ENCODE measurements at places on chromosomes 4 and X.

DNA sequence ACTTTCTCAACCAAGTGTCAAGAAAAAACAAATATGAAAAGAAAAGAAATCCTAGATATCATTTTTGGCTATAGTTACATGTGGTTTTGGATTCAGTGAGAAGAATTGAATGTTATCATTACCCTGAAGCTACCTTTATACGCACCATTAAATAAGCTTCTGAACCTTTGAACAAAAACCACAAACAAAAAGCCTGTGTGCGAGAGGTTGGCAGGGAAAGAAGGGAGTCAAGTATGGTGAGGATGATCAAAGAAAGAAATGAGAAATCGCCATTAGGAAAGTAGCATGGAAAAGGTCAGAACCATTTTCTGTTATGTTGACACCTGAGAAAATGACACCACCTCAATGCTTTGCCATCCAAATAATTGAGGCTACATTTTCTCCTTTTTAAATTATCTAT is 1.2 kb upstream of the SLC7A11 start:
- DNase-seq, result no peak
- H3K4me1 ChIP-seq, result no peaks in the 10 kb centered on the region
- H3K4me3 ChIP-seq, result no peak overlapping the region
- no peaks in the 10 kb centered on the region for H3K36me3 ChIP-seq
- no peak overlapping the region for H3K27ac ChIP-seq

- no peak overlapping the region for H3K27ac ChIP-seq
- no peak for DNase-seq
- H3K36me3 ChIP-seq, result no peaks in the 10 kb centered on the region
- H3K27me3 ChIP-seq, result peaks cover 11% of the 10 kb centered on the region
- H3K4me1 ChIP-seq, result no peaks in the 10 kb centered on the region
- H3K4me3 ChIP-seq, result no peak overlapping the region
These were observed 84.6 kb upstream of the DHX15 start for GRCh38 chr4:24668956-24669355.

DNA sequence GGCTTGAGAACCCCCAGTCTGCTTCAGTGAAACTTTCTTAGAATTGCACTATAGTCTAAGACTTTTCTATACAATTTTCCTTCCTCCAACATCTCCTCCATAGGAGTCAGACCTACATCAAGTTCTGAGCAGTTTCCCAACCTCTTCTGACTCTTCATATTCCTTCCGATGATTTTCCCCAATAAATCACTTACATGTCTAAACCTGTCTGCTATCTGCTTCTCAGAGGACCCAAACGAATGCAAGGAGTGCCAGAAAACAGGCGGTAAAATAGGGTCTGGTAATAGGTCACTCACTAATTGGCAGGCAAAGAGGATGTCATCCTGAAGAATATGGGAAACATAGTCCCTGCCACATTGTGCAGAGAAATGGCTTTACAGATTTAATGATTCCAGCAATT is 153.9 kb downstream of the PCDH18 start:
- H3K27ac ChIP-seq, result no peak overlapping the region
- no peaks in the 10 kb centered on the region for H3K36me3 ChIP-seq
- H3K4me1 ChIP-seq, result no peaks in the 10 kb centered on the region
- no peak overlapping the region for H3K4me3 ChIP-seq
- no peaks in the 10 kb centered on the region for H3K27me3 ChIP-seq
- DNase-seq, result no peak

- no peak overlapping the region for H3K4me3 ChIP-seq
- no peak overlapping the region for H3K27ac ChIP-seq
- H3K36me3 ChIP-seq, result no peaks in the 10 kb centered on the region
- no peaks in the 10 kb centered on the region for H3K27me3 ChIP-seq
- DNase-seq, result no peak
- H3K4me1 ChIP-seq, result no peaks in the 10 kb centered on the region
These were observed 552.4 kb upstream of the MAGEB2 start for GRCh38 chrX:29662759-29663503.

GRCh38 chrX:1476682-1477081 is 24.0 kb upstream of the ASMTL start:
- H3K27ac ChIP-seq, result no peak overlapping the region
- no peak for DNase-seq
- no peak overlapping the region for H3K4me3 ChIP-seq

GRCh38 chr4:88779431-88779830 is 81.8 kb upstream of the NAP1L5 start:
- H3K4me3 ChIP-seq, result no peak overlapping the region
- H3K4me1 ChIP-seq, result no peaks in the 10 kb centered on the region
- H3K27ac ChIP-seq, result no peak overlapping the region
- no peak for DNase-seq
- no peaks in the 10 kb centered on the region for H3K27me3 ChIP-seq

- DNase-seq, result no peak
- H3K4me3 ChIP-seq, result no peak overlapping the region
These were observed 15.9 kb downstream of the RGS12 start for GRCh38 chr4:3308691-3309090.

DNA sequence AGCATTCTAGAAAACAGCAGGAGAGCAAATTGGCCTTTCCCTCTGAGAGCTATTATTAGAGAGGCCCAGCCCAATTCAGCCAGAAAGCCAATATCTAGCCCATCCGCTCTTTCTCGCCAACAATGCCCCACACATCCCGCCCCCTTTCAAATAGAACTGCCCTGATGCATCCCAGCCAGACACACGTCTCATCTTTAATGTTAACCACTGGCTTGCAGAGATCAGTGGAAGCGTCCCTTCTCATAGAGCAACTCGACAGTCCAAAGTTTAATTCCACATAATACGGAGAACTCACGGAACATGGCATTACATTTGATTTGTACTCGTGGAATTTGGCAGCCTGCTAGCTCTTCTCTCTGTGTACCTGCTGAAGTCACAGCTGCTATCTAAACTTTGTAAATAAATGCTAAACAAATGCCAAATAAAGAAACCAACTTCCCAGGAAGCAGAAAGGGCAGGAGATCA is 304.4 kb downstream of the DHX15 start:
- H3K27ac ChIP-seq, result peak overlapping the region; percentile 36
- H3K4me3 ChIP-seq, result peak overlapping the region; percentile 10
- peaks cover 5% of the 10 kb centered on the region for H3K4me1 ChIP-seq
- H3K27me3 ChIP-seq, result no peaks in the 10 kb centered on the region

DNA sequence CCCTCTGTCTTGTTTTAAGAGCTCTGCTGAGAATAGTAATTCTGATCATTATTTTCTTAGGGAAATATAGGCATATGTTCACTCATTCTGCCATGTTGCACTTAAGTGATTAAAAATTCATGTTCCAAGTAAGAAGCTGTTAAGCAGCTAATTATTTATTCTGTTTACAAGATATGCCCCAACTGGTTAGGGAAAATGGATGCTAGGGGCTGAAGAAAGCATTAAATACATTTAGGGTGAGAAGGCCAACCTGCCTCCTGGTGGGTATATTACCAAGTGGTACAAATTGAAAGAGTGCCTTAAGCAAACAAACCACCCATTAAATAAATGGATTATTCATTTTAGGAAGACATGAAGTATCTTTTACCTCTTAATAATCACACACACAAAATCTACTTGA is 392.6 kb upstream of the EPHA5 start:
- H3K27me3 ChIP-seq, result no peaks in the 10 kb centered on the region
- no peak for DNase-seq
- no peak overlapping the region for H3K4me3 ChIP-seq
- no peaks in the 10 kb centered on the region for H3K36me3 ChIP-seq

DNA sequence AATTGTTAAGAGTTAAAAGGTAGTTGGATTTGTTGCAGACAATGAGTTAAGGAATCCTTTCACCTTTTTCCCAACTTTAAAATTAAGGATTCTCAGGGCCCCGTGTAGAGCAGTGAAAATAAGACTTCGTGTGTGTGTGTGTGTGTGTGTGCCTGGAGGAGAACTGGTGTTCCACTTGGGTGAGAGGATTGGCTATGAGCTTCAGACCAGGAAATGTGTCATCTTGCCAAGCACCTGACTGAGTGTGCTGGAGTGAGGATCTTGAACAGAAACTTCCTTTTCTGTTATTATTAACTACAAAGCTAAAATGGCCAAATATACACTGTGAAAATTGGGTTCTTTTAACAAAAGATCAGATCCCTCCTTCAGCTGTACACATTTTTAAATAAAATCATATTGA is 113.1 kb upstream of the VCX2 start:
- H3K36me3 ChIP-seq, result no peaks in the 10 kb centered on the region
- H3K27me3 ChIP-seq, result no peaks in the 10 kb centered on the region
- H3K27ac ChIP-seq, result no peak overlapping the region
- H3K4me3 ChIP-seq, result no peak overlapping the region

GRCh38 chr4:109990261-109991257 is 77.9 kb downstream of the EGF start:
- DNase-seq, result no peak
- H3K36me3 ChIP-seq, result no peaks in the 10 kb centered on the region
- no peak overlapping the region for H3K4me3 ChIP-seq
- H3K27ac ChIP-seq, result no peak overlapping the region
- no peaks in the 10 kb centered on the region for H3K27me3 ChIP-seq

- peaks cover 39% of the 10 kb centered on the region for H3K27me3 ChIP-seq
- no peaks in the 10 kb centered on the region for H3K36me3 ChIP-seq
- H3K27ac ChIP-seq, result no peak overlapping the region
- H3K4me1 ChIP-seq, result no peaks in the 10 kb centered on the region
- no peak overlapping the region for H3K4me3 ChIP-seq
- no peak for DNase-seq
These were observed 192.5 kb downstream of the ASMT start for GRCh38 chrX:1807301-1807731.

- DNase-seq, result no peak
- H3K36me3 ChIP-seq, result no peaks in the 10 kb centered on the region
- H3K27me3 ChIP-seq, result no peaks in the 10 kb centered on the region
These were observed 224.6 kb downstream of the IL15 start for GRCh38 chr4:141860974-141861373.

DNA sequence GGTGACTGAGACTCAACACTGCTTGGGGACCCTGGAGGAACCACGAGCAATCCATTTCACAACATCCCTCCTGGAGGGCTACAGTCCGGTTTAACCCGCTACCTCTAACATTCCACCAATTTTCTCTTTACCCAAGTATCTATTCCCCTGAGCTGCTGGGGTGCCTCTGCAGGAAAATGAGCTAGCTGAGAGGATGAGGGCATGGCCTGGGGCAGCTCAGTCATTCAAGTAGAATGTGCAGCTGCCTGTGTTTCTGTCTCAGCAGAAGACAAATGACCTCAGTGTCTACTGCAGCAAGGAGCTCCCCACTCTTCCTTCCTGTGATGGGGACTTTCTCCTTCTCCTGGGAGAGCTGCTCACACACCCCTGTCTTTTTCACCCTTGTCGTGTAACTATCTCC is 120.8 kb downstream of the ZNF518B start:
- H3K36me3 ChIP-seq, result no peaks in the 10 kb centered on the region
- no peak overlapping the region for H3K4me3 ChIP-seq
- DNase-seq, result no peak
- H3K27me3 ChIP-seq, result peaks cover 41% of the 10 kb centered on the region
- H3K4me1 ChIP-seq, result peaks cover 8% of the 10 kb centered on the region
- no peak overlapping the region for H3K27ac ChIP-seq

DNA sequence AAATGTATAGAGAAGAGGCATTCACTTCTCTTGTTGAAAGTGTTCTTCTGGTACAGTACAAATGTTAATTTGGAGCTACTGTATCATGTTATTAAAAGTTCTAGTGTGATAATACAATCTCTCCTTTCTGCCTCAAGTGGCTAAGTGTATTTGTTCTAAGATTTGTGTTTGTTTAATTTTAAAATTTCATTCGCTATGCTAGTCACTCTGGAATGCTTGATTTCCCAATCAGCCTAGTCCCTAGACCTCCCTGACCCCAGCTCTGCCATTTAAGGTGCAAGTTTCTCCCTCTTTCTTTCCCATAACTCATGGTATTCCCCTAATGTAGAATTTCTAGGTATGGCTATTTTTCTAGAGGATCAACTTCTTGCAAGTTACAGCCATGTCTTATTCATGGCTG is 817.4 kb downstream of the STIM2 start:
- DNase-seq, result no peak
- no peak overlapping the region for H3K27ac ChIP-seq
- no peaks in the 10 kb centered on the region for H3K36me3 ChIP-seq
- no peak overlapping the region for H3K4me3 ChIP-seq
- no peaks in the 10 kb centered on the region for H3K27me3 ChIP-seq

GRCh38 chr4:102299354-102300107 is 45.8 kb downstream of the SLC39A8 start:
- no peak overlapping the region for H3K27ac ChIP-seq
- no peaks in the 10 kb centered on the region for H3K27me3 ChIP-seq
- no peaks in the 10 kb centered on the region for H3K36me3 ChIP-seq
- no peak overlapping the region for H3K4me3 ChIP-seq
- H3K4me1 ChIP-seq, result no peaks in the 10 kb centered on the region

- H3K4me1 ChIP-seq, result no peaks in the 10 kb centered on the region
- H3K27ac ChIP-seq, result no peak overlapping the region
- no peak overlapping the region for H3K4me3 ChIP-seq
- H3K36me3 ChIP-seq, result no peaks in the 10 kb centered on the region
These were observed 50.6 kb downstream of the TBL1X start for GRCh38 chrX:9515489-9515888.

DNA sequence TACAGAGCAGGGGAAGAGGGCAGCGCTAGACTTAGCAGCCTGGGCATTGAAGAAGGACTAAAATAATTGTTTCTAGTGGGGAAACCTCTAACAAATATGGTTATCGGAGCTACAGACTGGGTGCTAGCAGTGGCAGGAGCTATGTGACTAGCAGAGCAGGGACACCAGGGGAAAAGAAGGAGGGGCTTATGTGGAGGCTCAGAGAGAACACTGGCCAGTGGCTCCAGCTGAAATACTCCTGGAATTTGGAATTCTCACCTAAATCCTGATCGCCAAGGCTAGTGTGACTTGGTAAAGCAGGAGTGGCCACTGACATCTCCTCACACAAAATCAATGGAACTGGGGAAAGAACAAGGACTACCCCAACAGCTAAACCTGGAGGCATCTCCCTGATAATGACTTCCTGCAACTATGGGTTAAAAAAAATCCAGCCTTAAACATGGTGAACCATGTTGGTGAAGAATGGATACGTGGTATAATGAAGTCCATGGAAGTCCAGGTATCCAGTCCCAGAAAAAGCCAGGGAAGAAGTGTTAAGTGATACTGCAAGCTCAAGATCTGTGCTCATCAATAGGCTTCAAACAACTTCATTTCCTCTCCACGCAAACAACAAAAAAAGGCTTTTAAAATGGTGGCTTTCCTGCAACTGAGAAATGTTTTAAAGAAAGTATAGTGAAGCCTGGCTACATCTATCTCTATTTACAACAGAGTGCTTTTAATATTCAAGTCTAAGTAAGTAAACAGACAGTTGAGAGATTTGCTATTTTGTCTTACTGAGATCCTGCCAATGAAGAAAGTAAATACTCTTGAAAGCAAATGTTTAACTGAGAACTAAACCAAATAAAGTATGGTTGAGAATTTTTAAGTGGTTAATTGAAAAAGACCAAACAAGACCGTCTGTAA is 1.8 kb downstream of the TAPT1 start:
- H3K36me3 ChIP-seq, result no peaks in the 10 kb centered on the region
- DNase-seq, result no peak
- H3K4me3 ChIP-seq, result peak overlapping the region; percentile 90
- H3K4me1 ChIP-seq, result peaks cover 85% of the 10 kb centered on the region
- H3K27me3 ChIP-seq, result no peaks in the 10 kb centered on the region
- peak overlapping the region; percentile 99 for H3K27ac ChIP-seq

- no peaks in the 10 kb centered on the region for H3K4me1 ChIP-seq
- H3K36me3 ChIP-seq, result no peaks in the 10 kb centered on the region
- H3K4me3 ChIP-seq, result no peak overlapping the region
These were observed 917.0 kb upstream of the LCORL start for GRCh38 chr4:18938343-18939099.

- no peaks in the 10 kb centered on the region for H3K36me3 ChIP-seq
- H3K4me3 ChIP-seq, result no peak overlapping the region
- no peaks in the 10 kb centered on the region for H3K4me1 ChIP-seq
- H3K27me3 ChIP-seq, result no peaks in the 10 kb centered on the region
These were observed 31.1 kb downstream of the BMP15 start for GRCh38 chrX:50941638-50942037.
